ENCODE measurements at places on chromosomes 11 and 22. TPM values are rescaled to one million over a fixed set of nuclear protein-coding genes. Genes with fewer than 3 reads are reported as not detected.

PTPN5 gene
- not detected for total RNA-seq

ASRGL1 gene
- total RNA-seq, result 1.2 TPM

LRRC56 gene
- 0.98 TPM for total RNA-seq

DNA sequence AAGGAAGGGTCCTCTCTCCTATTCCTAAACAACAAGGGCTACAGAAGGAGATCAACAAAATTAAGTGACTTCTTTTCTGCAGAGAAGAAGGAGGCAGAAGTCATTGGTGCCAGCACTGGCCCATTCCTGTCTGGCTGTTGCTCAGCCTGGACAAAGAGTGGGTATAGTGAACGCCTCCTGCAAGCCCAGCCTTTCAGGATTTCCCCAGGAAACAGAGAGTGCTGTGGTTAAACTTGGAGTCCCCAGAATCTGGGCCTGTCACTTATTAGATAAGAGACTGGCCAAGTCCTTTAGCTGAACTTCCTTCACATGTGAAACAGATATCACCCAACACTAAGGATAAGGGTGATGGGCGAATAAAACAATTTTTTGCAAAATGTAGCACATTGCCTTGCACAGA, 10.9 kb downstream of the TST start:
- no peak for DNase-seq

DNA sequence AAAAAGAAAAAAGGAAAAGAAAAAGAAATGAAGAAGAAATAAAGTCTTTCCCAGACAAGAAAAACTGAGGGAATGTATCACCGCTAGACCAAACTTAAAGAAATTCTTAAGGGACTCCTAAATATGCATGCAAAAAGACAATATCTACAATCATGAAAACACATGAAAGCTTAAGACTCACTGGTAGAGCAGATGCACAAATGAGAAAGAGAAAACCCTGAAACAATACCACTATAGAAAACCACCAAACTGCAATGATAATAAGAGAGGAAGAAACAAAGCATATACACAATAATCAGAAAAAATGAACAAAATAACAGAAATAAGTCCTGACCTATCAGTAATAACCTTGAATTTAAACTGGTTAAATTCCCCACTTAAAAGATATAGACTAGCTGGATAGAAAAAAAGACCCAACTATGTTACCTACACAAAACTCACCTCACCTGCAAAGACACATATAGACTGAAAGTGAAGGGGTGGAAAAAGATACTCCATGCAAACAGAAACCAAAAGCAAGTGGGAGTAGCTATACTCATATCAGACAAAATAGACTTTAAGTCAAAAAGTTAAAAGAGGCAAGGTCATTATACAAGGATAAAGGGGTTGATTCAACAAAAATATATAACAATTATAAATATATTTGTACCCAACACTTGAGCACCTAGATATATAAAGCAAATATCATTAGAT, 61.3 kb upstream of the NARS2 start:
- DNase-seq, result no peak

ASPHD2 gene
- 10.5 TPM for total RNA-seq

DNA sequence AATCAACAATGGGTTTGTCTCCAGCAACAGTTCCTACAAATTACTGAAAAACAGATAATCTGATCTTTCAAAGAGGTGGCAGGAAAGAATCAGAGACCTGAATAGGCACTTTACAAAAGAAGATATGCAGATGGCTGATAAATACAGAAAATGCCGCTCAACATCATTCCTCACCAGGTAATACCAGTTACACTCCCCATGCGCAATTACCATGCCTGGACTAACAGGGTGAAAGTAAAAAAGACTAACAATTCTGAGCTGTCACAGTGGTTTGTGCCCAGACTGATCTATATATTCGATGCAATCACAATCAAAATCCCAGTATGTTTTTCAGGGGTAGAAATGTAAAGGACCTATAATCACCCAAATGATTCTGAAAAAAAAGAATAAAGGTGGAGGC, 10.0 kb downstream of the SNX32 start:
- DNase-seq, result no peak

DNA sequence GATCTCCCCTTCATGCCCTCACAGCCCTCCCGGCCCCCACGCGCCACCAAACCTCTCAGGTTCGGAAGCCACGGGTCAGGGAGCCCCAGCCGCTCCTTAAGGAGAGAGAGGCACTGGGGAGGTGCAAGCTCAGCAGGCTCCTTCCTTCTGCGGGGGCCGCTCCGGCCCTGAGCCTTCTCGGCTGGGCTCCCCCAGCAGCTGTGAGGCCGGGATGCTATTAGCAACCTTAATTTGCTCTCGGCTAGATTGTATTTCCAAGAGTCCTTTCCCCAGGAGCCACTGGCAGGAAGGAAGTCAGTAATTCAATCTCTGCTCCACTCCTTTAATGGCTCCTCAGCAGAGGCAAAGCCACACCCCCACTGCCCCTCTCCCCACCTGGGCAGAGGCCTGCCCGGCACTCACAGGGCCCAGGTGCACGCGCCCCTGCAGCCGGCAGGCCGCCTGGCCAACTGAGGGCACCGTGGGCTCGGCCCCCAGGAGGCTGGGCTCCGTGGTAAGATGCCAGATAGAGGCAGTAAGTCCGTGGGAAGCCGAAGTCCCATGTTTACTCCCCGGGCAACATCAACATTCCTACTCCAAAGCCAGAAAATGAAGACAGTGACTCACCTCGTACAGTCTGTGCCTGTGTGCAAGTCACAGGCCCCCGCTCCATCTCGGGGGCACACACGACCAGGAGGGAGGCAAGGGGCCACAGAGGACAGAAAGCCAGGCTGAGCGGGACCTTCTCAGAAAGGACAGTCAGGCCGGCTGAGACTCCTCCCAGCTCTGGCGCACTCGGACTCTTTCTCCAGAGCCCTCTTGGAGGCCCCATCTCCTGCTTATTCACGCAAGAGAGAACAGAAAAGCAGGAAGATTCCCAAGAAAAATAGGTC, 5.2 kb downstream of the IGSF9B start:
- DNase-seq, result no peak

DNA sequence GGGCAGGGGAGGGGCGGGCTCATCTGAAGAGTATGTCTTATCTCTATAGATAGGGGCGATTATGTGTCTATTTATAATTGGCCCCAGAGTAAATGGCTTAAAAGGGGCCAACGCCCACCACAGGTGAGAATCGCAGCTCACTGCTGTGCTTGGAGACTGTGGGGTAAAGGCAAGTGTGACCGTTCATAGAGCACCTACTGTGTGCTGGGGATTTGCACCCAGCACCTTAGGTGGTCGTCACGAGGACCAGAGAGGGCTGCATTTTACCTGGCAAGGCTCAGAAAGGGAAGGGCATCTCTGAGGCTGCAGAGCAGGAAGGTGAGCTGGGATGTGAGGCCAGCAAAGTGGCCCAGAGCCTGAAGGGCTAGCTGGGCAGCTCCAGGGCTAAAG, 13.7 kb upstream of the TCF20 start:
- DNase-seq, result no peak

GRCh38 chr11:8372641-8373381, 109.1 kb upstream of the LMO1 start:
- DNase-seq, result no peak

DNA sequence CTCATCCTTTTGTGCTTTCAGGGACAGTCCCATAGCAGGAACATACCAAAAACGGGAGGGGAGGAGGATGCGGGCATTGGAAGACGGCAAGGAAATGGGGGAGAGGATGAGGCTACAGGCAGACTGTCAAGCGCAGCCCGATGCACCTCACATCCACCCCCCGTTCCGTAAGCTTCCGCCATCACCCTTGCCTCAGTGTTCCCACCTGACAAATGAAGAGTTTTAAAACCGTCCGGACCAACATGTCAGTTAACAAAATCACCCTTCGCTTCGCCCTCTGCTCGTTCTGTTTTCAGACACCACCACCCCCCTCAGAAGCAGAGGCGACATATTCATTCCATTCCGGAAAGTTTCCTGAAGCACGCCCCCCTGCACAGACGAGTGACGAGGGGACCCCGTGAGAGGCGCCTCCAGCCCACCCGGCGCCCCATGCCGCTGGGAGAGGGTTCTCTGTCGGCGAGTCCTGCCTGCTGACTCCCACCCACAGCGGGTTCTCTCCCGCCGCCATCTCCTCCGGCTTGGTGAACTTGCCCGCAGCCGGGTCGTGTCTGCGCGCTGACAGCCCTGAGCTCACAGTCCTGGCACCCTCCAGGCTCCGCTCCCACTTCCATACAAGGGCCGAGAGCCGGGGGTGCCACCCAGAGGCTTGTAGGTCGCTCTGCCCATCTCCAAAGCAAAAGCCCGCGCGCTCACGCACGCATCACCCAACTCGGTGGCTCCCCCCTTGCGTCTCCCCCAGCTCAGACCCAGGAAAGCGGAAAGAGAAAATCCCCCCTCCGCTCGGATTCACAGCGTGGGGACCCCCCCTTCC, 1.5 kb downstream of the IGSF9B start:
- DNase-seq, result peak; percentile 81

GLYATL1B gene
- total RNA-seq, result not detected

CALCA gene
- not detected for total RNA-seq

- no peak for DNase-seq
These were observed 60.5 kb upstream of the ARHGAP32 start for GRCh38 chr11:129252621-129253020.

GRCh38 chr11:128095466-128095981, 491.8 kb downstream of the ETS1 start:
- no peak for DNase-seq

DNA sequence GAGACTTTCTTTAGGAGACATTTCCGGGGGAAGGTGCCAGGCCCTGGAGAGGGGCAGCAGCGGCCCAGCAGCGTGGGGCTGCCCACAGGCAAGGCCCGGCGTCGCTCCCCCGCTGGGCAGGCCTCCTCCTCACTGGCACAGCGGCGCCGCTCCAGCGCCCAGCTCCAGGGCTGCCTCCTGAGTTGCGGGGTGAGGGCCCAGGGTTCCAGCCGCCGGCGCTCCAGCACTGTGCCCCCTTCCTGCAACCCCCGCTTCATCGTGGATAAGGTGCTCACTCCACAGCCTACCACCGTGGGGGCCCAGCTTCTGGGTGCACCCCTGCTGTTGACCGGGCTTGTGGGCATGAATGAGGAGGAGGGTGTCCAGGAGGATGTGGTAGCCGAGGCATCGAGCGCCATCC, 15.2 kb upstream of the MDK start:
- no peak for DNase-seq
